ENCODE measurements at places on chromosomes 11 and 22.

DNA sequence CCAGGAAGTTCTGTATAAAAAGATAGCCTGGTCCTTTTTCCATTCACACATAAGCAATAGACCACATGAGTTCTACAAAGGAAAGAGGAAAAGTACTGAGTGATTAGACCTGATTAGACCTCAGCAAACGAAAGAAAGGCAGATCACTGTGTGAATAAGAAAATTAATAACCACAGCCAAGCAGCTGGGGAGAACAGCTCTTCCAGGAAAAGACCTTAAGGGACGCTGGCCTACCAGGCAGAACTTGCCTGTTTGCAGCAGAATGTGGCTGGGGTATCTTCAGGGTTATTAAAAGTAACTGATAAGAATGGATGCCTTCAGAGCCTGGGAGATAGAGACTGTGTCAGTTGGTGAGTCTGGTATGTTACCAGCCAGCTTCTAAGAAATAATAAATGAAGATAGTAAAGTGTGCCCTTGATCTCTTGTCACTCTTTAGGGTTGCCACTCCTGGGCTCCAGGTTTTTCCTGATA lies 172.9 kb downstream of the DBX1 start:
- DNase-seq: no peak

GRCh38 chr11:90133560-90134477 lies 644 bp upstream of the NAALAD2 start:
- no peak for DNase-seq

GRCh38 chr11:100013011-100013410 lies 674.1 kb upstream of the ARHGAP42 start:
- DNase-seq: no peak

GRCh38 chr11:119166368-119167076 lies 2.0 kb upstream of the NLRX1 start:
- DNase-seq: no peak

DNA sequence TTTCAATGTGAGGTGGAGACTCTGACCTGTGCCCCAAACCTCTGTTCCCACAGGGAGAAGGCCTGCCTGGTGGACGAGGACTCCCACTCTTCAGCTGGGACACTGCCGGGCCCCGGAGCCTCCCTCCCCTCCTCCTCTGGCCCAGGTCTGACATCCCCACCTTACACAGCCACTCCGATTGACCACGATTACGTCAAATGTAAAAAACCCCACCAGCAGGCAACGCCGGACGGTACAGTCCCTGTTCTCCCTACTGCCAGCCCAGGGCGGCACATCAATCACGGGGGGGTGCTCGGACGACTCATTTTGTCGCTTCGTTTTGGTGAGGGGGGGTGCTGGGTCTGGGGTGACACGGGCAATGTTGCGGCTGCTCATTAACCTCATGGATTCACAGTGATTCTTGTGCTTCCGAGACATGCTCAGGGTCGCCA lies 83.3 kb upstream of the SUSD2 start:
- no peak for DNase-seq

GRCh38 chr11:114091516-114092397 lies 32.2 kb downstream of the ZBTB16 start:
- DNase-seq: no peak

- DNase-seq: no peak
Measured at GRCh38 chr11:79458709-79459108, 17.9 kb upstream of the TENM4 start.

DNA sequence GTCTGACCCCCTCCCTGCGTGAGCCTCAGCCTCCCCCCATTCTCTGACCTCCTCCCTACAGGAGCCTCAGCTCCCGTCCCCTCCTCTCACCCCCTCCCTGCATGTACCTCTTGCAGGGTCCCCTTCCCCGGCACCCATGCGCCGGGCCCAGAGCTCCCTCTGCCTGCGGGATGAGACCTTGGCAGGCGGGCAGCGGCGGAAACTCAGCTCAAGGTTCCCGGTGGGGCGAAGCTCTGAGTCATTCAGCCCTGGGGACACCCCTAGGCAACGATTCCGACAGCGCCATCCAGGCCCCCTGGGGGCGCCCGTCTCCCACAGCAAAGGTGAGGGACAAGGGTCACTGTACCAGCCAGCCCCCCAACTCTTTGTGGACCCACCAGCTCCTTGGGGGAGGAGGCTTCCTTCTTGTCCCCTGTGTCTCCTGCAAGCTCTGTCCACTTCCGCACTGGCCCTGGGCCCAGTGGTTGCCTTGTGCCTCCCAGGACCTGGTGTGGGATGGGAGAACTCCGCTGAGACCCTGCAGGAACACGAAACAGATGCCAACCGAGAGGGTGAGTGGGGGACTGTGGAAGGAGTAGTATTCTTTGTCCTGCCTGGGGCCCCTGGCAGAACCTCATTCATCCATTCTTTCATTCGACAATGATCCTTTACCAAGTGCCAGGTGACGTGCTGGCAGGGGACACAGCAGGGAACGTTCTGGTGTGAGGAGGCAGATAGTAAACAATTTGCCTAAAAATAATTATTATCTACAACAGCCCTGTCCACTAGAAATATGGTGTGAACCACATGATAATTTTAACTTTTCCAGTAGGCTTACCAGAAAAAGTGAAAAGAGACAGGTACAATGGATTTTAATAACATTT lies 3.7 kb upstream of the RPS6KA4 start:
- peak; percentile 68 for DNase-seq

- DNase-seq: no peak
Measured at GRCh38 chr11:13837286-13837685, 125.2 kb upstream of the SPON1 start.

DNA sequence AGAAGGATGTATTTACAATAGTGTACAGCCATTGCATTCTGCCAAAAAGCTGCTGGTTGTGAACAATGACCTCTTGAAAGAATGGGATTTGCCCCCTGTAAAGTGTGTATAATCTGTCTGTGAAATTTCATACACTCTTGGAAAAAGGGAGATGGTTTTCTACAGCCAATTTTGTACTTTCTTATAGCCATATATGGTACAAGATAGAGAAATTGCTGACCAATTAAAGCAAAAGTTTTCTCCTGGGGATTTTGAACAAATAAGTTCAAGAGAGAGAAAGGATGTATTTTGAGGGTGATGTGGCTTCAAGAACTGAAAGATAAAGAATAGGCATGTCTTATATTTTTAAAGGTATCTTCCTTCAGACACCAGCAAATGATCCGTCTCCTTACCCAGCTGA lies 211.0 kb downstream of the NAV2 start:
- DNase-seq: no peak

- peak; percentile 92 for DNase-seq
Measured at GRCh38 chr11:102760344-102761035, 19.9 kb downstream of the MMP10 start.

- DNase-seq: no peak
Measured at GRCh38 chr22:23075525-23076216, 5.4 kb downstream of the GNAZ start.

DNA sequence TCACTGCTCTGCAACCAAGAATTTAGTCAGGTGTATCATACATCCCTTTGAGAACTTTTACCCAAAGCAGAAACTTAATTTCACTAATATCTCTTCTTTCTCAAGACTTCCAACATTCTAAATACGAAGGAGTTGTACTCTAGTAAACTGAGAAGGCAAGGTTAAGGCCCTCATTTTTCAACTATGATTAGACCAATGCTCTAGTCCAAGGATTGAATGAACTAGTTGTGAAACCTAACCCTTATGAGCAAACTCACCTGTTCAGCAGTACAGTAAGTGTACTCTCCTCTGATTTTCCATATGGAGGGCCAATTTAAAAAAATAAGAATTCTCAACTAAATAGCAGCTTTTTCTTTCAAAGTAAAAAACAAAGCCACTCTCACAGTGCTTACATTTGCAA lies 180.0 kb upstream of the C11orf58 start:
- DNase-seq: no peak

GRCh38 chr11:111465400-111465799 lies 46.8 kb downstream of the BTG4 start:
- DNase-seq: no peak

DNA sequence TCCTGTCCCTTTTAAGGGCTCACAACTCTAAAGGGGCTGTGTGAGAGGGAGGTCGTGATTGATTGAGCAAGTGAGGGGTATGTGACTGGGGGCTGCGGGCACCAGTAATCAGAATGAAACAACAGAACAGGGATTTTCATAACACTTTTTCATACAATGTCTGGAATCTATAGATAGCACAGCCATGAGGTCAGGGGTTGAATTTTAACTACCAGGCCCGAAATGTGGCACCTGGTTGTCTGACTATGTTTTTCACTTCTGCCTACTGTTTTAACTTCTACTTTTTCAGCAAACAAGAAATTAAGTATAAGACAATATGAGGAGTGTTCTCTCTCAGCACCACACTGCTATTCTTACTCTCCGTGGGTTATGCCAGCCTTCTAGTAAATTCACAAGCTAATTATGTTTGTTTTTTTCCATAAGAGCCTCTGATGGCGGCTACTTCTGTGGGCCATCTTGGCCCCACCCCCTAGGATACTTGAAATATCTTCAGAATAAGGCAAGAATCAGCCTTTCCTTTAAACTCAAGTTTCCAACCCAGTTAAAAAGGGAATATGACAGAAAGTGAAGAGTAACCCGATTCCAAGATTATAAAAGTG lies 552.8 kb upstream of the CHORDC1 start:
- DNase-seq: no peak

- DNase-seq: no peak
Measured at GRCh38 chr22:49502126-49502826, 325.4 kb downstream of the BRD1 start.

DNA sequence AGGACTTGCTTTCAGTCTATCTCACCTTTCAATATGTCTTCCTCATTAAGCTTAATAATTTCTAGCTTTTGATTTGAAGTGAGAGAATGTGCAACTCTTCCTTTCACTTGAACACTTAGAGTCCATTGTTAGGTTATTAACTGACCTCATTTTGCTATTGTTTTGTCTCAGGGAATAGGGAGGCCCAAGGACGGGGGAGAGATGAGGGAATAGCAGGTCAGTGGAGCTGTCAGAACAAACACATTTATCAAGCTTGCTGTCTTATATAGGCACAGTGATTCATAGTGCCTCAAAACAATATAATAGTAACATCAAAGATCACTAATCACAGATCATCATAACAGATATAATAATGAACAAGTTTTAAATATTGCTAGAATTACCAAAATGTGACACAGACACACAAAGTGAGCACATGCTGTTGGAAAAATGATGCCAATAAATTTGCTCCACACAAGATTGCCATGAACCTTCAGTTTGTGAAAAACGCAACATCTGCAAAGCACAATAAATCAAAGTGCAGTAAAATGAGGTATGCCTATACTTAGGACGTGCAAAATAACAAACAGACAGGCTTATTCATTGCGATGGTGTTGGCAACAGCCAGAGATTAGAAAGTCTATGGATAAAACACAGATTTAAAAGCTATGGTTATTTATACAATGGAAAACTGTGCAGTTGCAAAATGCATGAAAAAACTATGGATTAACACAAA lies 106.3 kb upstream of the TEAD1 start:
- no peak for DNase-seq

GRCh38 chr11:120936356-120936755 lies 87.5 kb upstream of the TBCEL start:
- no peak for DNase-seq

- DNase-seq: no peak
Measured at GRCh38 chr22:45878051-45878781, 98.7 kb downstream of the WNT7B start.

DNA sequence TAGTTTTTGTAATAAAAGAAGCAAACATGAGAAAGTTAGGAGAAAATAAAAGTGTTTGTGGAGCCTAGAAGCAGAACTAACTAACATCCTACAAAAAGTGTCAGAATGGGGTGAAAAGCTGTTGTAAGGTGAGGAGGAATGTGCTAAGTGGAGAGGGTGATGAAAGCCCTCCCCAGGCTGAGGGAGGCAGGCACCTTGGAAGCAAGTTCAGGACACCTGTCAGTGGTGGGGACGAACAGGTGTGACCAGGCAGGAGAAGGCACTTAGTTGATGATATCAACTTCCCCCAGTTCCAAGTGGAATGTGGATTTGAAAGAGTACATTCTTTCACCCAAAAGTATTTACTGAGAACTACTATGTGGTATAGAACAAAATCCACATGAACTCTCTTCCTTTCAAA lies 18.7 kb upstream of the BMAL1 start:
- DNase-seq: no peak

GRCh38 chr11:46160100-46160499 lies 38.8 kb upstream of the PHF21A start:
- no peak for DNase-seq

GRCh38 chr11:83661491-83662350 lies 375.6 kb upstream of the CCDC90B start:
- no peak for DNase-seq

- DNase-seq: peak; percentile 40
Measured at GRCh38 chr22:30922151-30922611, 46.4 kb downstream of the MORC2 start.

- no peak for DNase-seq
Measured at GRCh38 chr22:44183287-44183588, 2.5 kb downstream of the PARVG start.

- DNase-seq: peak; percentile 56
Measured at GRCh38 chr11:129895126-129896041, at the start of gene NFRKB. Gene NFRKB, minus strand, starts transcription at chr11:129895578. Its CDS starts 2,729 bp downstream, at chr11:129892849.

- DNase-seq: no peak
Measured at GRCh38 chr22:35315141-35315854, 15.6 kb downstream of the TOM1 start.

DNA sequence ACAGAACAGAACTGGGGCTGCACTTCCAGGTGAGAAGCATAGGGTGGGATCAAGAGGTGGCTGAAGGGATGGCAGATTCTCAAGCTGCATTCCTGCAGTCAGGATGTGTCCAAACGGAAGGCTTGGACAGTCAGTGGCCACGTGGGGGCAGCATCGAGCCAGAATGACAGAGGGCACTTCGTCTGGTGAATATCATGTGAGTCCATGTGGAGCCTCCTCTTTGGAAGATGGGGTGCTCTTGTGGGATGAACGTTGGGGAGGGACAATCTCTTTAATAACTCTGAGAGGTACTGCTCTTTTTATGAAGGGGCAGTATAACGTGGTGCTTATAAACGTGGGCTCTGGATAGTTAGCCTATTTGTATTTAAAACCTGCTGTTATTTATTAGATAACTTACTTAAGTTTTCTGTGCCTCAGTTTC lies 154.9 kb upstream of the NAV2 start:
- peak; percentile 87 for DNase-seq

DNA sequence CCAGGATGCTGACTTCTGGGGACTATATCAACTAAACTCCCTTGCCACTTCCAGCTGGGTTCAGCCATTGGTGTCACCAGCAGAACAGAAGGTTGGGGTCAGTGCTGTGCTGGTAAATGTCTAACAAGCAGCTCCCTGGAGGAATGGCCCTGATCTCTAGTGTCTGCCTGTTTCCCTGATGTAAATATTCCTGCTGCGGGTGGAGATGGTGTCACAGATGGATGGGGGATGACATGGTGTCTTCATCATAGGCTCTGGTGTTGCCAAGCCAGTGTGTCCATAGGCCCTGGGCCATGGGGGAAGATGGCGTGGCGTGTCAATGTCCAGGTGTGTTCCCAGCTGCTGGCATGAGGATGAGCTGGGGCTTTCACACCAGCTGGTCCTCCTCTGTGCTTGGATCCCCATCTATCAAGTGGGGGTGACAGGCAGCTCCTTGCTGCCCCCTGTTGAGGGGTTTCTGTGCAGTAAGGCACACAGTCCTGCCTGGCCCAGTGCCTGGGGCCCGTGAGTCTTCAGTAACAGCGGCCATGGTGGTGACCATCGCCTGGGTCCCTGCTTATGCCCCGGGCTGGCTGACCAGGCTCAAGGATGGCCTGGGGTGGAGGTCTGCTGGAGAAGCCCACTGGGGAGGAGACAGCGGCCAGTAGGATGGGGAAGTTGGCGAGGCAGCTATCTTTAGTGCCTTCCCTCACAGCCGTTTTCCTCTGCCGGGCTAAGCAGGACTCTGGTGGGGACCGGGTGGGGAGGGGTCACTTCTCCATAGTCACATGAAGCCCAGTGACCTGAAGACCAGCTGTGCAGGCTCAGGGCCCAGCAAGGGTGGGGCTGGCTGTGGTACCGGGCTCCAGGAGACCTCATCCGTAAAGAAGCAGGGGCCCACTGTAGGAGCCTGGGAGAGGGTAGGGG lies 12.7 kb downstream of the RPL3 start:
- peak; percentile 59 for DNase-seq
